ENCODE measurements at places on chromosomes 5 and 9. TPM values are rescaled to one million over a fixed set of nuclear protein-coding genes. Genes with fewer than 3 reads are reported as not detected.
A peak's percentile ranks its signal among the peaks of the same experiment; 100 is the strongest.

The SPINK1 gene
- total RNA-seq: 0.48 TPM

GRCh38 chr5:172881691-172882370 lies 47.8 kb downstream of the ERGIC1 start:
- DNase-seq: no peak

GRCh38 chr9:132708769-132709430 lies 38.6 kb downstream of the GTF3C4 start:
- no peak for DNase-seq

- no peak for DNase-seq
Observed at GRCh38 chr9:133130685-133131244, 9.7 kb upstream of the RALGDS start.

- no peak for DNase-seq
Observed at GRCh38 chr9:106310782-106311181, 552.2 kb upstream of the ZNF462 start.

DNA sequence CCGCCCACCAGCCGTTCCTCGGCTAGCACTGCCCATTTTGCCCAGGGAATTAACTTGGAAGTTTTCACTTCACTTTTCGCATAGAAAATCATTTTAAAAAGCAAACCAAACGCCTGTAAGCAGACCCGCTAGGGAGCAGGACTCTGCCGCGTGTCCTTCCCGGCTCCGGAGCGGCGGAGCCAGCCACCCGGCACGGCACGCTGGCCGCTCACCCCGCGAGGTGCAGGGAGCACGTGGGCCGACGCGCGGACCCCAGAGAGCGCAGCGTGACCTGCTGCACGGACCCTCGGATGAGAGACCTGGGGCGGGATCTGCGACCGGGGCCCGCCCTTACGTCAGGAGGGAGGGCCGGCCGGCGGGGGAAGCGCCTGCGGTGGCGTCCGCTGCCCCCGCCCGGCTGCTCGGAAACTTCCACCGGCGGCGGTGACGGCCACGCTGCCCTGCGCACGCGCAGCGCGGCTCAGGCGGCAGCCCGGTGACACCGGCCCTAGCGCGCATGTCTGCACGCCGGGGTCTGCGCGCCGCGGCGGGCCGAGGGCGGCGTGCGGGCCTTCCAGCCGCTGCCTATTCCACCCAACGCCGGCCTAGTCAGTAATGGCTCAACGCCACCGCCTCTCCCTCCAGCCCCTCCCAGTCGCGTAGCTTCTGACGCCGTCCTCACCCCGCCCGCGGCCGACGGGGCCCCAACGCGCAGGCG lies 507 bp upstream of the TENT4A start:
- peak; percentile 96 for DNase-seq
